ENCODE measurements at places on chromosomes 2 and 18.

GRCh38 chr18:55072698-55073097, 113.4 kb upstream of the CCDC68 start:
- no peak for DNase-seq

GRCh38 chr2:193929131-193929530, 1727.9 kb upstream of the SLC39A10 start:
- DNase-seq: no peak

DNA sequence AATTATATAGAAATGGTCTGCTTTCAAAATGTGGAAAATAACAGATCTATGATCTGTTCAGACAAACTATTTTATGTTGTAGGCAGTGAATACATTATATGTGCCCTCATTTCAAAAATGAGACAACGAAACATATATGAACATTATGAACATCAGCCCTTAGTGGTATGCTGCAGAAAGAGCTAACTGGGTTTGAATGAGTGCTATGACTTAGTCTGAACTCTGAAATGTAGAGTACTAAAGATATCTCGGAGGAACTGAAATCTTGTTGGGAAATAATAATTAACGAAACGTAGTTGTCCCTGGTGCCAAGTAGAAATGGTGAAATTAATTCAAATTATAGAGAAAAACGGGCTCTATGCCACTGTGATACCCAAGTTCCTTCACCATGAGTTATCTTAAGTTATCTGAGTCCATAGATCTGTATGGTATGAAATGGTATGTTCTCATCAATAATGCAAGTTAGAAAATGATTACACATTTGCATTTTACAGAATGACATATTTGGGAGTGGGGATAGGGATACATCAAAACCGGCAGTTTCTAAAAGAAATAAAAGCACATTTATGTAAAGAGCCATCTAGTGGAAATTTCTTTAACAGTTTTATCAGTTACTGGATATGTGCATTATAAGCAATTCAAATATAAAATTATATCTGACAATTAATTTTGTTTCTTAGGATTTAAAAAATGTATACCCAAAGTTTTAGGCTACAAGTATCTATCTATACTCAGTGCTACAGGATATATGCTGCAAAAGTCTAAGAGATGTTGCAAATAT, 26.7 kb downstream of the STARD6 start:
- no peak for DNase-seq

DNA sequence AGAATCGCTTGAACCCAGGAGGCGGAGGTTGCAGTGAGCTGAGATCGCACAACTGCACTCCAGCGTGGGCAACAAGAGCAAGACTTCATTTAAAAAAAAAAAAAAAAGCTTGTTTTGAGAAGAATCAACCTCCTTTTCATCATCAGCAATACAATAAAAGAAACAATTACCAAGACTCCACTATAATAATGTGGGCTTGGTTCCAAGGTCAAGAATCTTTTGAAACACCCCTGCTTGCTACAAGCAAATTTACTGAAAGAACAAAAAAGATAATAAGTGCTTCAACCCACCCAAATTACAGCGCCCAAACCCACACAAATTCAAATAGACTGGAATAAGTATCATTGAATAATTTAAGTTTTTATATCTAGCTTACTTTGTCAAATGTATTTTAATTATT, 33.6 kb upstream of the MAPRE3 start:
- DNase-seq: no peak

- DNase-seq: no peak
These were observed 114.3 kb downstream of the LDLRAD4 start for GRCh38 chr18:13332874-13333273.
